ENCODE measurements at places on chromosomes 3 and 15. TPM values are rescaled to one million over a fixed set of nuclear protein-coding genes. Genes with fewer than 3 reads are reported as not detected.

GRCh38 chr3:21962456-21962855, 211.4 kb upstream of the ZNF385D start:
- DNase-seq, result no peak

- no peak for DNase-seq
Observed at GRCh38 chr3:50422153-50422552, 62.8 kb upstream of the TMEM115 start.

CLDN18 gene
- not detected for total RNA-seq

DNA sequence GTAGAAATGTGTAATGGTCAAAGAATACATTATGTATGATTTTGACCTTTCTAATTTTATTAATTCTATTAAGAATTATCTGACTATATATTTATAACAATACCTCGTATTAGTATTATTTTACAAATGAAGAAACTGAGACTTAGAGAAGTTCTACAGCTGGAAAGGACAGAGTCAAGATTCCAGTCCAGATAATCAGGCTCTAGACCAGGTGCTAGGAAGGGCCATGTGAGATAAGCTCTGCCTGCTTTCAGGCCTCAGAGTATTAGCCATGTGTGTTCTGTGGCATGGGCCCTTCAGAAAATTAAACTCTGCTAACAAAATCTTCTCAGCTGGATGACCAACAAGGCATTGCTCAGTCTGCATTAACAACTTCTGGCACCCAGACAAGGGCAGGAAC, 87.5 kb downstream of the CD200R1L start:
- no peak for DNase-seq

GPR62 gene
- total RNA-seq, result not detected

TNFAIP8L3 gene
- total RNA-seq, result not detected

CRABP1 gene
- 0.25 TPM for total RNA-seq

GRCh38 chr3:154967090-154967489, 113.0 kb upstream of the MME start:
- DNase-seq, result no peak

GRCh38 chr3:30954426-30954825, 60.0 kb upstream of the GADL1 start:
- DNase-seq, result no peak

NMNAT3 gene
- 2.1 TPM for total RNA-seq

GRCh38 chr3:146156095-146156494, 4.9 kb downstream of the PLOD2 start:
- DNase-seq, result no peak

DNA sequence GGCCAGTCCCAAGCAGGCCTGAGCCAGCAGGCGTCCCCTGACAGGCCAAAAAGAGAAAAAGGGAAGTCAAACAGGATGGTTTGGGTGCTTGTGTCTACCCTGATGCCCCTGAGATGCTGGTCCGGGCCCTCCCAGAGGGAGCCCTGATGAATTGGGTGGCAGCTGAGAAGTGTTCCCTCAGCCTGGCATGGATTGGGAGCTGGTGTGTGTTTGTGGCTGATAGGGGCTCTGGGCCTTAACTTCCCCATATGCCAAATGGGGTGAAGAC, 1.4 kb downstream of the FBLN2 start:
- no peak for DNase-seq

DNA sequence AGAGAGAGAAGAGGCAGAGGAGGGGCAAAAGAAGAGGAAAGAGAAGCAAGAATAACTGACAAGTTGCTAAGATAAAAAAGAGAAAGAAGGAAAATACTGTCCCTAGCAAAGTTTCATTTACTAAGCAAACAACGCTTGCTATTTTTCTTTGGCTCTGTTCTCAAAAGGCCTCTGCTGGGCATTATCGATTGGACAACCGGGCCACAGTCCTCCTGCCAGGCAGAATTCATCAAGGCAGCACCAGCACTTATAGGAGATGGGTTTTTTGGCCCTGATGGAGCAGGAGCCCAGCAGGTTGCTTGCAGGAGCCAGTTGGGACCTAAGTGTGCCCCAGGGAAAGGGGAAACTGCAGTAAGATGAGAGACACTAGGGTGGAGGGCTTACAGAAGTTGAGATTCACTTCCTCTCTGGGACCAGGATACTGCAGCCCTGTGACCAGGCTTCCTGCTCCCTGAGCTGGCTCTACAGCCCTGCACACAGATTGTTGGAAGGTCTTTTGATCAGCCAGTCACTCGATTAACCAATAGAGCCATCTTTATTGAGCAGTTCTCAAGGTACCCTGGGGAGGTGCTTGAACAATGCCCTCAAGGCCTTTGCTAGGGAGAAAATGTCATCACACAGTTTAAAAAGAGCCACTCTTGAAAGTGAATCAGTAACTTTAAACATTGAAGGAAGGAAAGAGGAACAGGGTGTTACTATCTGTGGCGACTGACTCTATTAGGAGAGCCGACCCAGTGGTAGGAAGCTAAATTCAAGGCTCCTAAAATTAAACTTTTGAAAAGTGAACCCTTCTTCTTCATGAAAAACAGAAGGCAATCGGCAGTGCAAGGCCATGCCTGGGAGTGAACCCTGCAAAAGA, 28.8 kb upstream of the GLCE start:
- no peak for DNase-seq

PRR20G gene
- not detected for total RNA-seq

DNA sequence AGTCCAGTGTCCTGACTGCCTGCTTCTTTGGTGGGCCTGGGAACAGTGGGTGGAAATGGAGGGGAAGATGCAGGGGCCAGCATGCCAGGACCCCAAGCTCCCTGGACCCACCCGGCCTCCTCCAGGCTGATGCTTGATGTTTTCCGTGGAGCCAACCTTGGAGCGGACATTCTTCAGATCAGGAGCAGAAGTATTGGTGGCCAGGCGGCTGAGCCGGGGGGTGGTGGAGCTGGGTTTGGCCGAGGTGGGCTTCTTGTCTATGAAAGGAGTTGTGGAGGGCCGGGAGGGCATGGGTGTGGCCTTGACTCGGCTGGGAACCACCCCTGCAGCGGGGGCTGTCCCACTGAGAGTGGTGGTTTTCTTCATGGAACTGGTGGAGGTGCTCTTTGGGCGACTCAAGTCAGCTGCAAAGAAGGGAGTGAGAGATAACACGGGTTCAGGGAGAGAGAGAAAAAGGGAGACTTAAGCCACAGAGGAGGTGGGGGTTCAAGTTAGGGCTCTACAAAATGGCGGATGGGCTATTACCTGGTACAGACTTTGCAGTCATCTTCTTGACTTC, 67.8 kb downstream of the DHX30 start:
- DNase-seq, result no peak

DNA sequence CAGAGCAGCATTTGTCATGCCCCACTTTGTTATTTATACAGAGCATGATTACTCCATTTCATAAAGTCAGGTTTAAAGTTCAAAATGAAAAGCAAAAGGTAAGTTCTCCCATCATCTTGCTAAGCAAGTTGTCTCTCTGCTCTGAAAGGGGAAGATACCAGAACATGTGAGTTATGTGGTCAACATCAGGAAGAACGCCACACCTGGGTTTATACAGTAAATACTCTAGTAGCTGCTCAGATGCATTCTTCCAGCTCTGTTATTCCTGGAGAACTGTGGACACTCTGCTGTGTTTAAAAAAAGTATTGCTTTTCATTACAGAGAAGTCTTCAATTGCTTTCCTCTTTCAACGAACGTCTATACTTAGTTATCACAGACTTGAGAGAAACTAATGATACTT, 145.7 kb downstream of the PLCL2 start:
- no peak for DNase-seq

DNA sequence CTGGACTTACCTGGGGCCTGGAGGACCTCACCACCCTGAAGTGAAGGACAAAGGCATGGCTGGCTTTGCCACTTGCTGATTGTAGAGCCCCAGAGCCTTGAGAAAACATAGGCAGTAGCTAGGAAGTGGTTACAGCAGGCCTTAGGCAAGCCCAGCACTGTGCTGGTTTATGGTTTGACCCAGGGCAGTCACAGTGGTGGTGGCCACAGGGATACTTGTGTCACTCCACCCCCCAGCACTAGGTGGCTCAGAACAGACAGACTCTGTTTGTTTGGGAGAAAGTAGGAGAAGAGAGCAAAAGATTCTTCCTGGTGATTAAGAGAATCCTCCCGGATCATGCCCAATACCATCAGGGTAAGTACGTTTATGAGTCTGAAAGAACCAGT, 13.2 kb upstream of the COL8A1 start:
- no peak for DNase-seq

DNA sequence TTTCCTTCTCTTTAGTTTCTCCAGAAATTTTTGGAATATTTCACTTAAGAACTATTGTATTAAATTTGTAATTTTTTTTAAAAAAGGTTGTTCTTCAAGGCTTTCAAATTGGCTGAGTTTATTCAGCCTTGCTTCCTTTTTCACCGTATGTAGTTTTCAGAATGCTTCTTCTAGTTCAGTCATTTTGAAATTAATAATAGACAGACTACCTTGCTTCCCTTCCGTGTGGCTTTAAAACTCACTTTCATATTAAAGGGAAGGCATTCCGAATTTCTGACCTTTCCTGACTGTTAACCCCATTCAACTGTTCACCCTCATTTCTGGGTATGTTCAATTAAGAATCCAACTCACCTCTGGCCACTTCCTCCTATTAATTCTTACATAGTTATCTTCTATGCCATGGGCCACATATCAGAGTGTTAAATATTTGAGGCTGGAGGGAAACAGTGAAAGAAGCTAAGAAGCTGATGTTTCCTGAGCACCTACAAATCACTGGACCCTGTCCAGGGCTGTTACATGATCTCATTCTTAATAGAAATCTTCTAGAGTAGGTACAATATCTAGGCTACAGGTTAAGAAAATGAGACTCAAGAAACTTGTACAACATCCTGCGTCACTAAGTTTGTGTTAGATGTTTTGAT, 237.5 kb downstream of the P3H2 start:
- DNase-seq, result no peak

DNA sequence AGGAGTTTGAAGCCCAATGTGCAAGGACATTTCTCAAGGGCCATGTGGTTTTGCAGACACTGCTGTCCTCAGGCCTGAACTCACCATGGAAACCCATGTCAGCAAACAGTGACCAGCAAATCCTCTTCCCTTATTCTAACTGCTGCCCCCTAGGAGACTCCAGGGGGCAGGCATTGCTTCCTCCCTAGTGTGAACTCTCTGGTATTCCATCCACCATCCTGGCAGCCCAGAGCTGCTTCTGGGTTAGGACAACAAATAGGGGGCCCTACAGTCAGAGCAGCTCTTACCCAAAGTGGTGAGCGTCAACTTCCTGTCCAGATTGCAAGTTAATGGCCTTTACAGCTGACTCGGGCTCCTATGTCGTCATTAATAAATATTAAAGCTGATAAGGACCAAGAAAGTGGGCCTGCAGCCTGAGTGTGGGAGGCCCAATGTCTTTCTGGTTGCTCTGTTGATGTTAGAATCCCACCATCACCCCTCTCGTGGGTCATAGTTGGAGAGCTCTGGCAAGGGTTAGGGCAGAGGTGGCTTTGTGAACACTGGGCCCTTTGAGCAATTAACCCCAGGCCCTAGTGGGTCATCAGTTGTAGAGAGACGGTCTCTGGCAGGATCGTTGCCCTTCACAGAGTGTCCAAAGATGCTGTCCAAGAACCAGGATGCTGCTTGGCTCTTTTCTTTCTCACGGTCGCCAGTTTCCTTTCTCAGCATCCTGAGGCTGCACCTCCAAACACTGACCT, 41.5 kb downstream of the TGM4 start:
- DNase-seq, result no peak

ADGRG7 gene
- total RNA-seq, result not detected

DNA sequence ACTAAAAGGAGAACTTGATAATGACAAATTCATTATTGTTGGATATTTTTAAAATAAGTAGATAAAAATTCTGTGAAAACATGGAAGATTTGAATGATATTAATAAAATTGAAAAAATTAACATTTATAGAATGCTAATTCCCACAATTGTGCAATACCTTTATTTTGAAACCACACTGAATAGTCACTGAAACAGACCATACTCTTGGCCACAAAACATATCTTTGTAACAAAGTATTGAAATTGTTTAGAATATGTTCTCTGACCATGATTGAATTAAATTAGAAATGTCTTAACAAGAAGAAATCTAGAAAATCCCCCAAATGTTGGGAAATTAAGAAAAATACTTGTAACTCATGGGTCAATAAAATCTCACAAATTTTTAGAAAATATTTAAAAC, 49.2 kb downstream of the ARHGAP11B start:
- DNase-seq, result no peak

LRTM1 gene
- total RNA-seq, result not detected

DNA sequence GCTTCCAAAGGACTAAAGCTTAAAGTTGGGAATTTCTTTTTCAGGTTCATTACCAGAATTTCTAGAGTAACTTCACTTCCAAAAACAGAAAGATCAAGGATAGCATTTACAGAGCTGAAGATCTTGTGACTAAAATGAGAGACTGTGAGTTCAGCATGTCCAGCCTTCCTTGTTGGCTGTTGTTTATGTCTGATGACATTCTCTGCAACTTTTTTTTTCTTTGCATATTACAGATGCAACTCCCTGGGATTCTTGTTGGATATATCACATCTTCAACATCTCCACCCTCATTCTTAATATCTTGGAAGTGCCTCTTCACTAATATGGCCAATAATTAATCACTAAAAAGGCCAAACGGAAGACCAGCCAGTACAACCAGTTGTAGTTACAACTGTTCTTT, 86.2 kb upstream of the FRMD4B start:
- peak; percentile 30 for DNase-seq

AGBL1 gene
- total RNA-seq, result 0.02 TPM

- no peak for DNase-seq
Observed at GRCh38 chr3:127997961-127998360, 54.3 kb upstream of the SEC61A1 start.

DNA sequence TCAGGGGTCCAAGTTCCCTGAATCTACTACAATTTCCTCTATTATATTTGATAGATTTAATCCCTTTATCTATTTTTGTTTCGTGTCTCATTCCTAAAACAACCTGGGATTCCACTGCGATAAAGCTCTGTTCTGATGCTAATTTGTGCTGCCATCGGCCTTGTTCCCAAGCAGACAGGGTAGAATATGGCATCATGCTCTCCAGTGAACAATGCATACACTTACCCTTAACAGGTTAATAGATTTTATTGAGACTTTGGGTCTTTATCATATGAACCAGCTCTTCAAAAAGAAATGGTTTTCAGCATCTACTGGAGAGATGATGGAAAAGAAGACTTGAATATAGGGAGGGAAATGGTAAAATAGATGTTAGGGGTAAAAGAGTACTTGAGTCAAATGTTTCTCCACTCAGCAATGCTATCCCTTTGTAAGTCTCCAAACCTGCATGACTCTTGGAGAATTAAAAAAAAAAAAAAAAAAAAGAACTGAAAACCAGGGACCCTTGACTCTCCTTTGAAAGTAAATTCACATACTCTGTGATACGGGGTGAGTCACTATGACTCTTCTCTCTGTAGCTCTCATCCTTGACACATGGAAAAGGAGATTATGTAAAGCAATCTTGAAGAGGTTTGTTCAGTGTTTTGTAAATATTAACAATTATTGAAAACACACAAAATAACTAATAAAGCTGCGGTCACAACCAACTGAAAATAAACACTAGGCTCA, 268.8 kb downstream of the ZBTB20 start:
- no peak for DNase-seq

SYNPR gene
- not detected for total RNA-seq

CHRD gene
- total RNA-seq, result 0.07 TPM

All from NCI-H460 (cell line).